CD8-positive, alpha-beta memory T cell (primary cell): ENCODE measurements at places on chromosomes 11 and 22. TPM values are rescaled to one million over a fixed set of nuclear protein-coding genes. Genes with fewer than 3 reads are reported as not detected.

Gene KRTAP5-1
- total RNA-seq: not detected

Gene GRIK4
- 0.07 TPM for total RNA-seq

Gene OR52B6
- total RNA-seq: not detected

Gene DDTL
- total RNA-seq: not detected

Gene OOSP2
- not detected for total RNA-seq

Gene APOL6
- total RNA-seq: 27.5 TPM

Gene KIAA1671
- 14.7 TPM for total RNA-seq

Gene CASTOR1
- 5.3 TPM for total RNA-seq

Gene DDI1
- total RNA-seq: not detected

Gene ALDH3B2
- not detected for total RNA-seq

Gene LRRN4CL
- total RNA-seq: 0.22 TPM

Gene OR6A2
- not detected for total RNA-seq

Gene MS4A2
- not detected for total RNA-seq

Gene OR5B21
- 0.42 TPM for total RNA-seq
